ENCODE measurements at places on chromosomes 3 and 15.

DNA sequence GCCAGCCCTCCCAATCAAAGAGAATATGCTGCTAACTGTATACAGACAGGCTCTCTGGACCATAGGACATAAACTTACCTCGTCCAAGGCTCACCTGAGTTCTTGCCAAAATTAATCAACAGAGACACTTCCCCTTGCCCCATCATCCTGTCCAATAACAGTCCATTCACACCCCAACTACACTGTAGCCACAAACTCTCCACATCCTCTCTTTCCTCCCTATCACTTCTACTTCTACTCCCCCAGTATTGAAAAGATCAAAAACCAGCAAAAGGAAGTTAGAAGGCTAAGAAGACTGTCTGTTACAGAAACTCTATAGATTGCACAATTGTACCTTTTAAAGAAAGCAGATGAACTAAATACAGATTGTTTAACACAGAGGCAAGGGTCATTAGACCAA is 133.5 kb upstream of the STT3B start:
- no peak for DNase-seq

GRCh38 chr15:59594493-59594942 is 17.1 kb upstream of the GCNT3 start:
- no peak for DNase-seq

- no peak for DNase-seq
Observed at GRCh38 chr3:115537669-115538068, 85.6 kb upstream of the GAP43 start.

DNA sequence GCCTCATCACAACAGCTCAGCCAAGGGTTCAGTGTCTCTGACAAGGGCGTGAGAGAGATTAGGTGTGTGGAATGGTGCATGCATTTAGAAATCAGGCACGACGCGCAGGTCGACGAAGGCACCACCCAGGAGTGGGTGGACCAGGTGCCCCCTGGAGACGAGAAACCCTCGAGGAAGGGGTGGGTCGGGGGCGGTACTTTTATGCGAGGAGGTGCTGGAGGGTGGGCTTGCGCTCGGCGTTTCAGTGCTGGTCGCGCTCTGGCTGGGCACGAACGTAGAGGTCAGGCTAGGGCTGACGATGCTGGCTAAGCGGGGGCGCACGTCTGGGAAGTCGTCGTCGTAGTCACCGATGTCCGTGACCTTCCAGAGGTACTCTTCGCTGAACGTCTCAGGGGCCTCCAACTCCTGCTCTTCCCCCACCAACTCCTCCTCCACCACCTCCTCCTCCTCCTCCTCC is 393 bp downstream of the ERICH6 start:
- no peak for DNase-seq

DNA sequence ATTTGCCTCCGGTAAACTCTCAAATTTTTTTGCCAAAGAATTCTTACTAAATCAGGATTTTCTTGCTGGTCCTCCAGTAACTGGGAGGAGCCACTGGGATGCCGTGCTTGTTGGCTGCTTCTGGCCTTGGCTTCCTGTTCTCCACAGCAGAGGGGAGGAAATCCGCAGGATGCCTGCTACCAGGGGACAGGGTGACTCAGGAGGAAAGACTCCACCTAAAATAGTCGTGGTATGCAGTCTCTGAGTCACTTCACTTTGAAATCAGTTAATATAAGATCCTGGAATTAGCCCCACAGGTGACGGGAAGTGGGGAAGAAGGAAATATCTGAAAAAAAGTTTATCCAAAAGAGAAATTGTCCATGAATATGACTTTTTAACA is 6.5 kb upstream of the TM4SF18 start:
- DNase-seq, result peak; percentile 92

DNA sequence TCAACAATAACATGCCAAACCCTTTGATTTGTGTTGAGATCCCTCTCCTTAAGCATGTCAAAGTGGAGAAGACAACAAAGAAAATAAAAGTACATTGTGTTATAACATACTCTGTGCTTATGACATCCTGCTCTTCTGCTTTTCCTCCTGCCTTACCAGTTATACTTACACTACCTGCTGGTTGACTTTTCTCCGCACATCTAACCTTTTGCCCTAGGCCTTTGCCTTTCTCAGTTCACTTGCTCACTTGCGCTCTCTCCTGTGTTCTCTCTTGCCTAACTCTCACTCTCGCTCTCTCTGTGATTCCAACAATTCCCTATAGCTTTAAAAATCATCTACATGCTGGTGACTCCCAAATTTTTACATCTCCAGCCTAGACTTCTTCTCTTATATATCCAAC is 5.7 kb downstream of the DNAH12 start:
- DNase-seq, result no peak

DNA sequence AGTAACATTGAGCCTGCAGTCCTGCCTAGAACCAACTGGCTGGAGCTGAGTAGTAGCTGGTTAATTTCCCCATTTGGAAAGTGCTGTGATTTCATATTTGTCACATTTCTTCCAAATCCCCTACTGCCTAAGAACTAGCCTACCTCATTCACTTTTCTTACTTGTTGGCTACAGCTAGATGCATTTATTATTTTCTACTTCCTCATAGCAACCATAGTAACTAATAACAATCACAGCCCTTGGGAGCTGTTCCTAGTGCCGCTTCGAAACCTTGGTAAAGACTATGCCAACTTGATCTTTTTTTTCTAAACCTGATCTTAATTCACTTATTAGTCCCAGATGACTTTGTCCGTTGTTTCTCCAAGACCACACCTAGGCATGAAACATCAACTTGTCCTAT is 240.3 kb downstream of the FGF12 start:
- no peak for DNase-seq
